ENCODE measurements at places on chromosomes 6 and 20.
A peak's percentile ranks its signal among the peaks of the same experiment; 100 is the strongest.

DNA sequence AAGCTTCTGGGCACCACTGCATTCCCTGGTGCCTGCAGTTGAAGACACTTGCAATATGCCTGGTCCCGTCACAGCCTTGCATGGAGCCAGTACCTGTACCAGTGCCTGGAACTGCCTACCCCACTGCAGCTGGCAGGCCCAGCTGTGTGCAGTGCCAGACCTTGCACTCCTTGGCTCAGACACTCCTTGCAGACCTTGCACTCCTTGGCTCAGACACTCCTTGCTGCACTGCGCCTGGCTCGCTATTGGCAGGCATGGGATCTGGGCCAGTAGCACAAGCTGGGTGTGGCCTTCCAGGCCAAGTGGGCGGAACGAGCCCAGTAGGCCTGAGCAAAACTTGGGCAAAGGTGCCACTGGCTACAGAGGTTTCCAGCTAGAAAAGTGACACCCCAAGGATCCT is 1189.1 kb downstream of the GRIK2 start:
- no peak for DNase-seq

- DNase-seq, result peak; percentile 83
Observed at GRCh38 chr6:112180095-112180820, 74.1 kb downstream of the LAMA4 start.

- no peak for DNase-seq
Observed at GRCh38 chr6:34865107-34865506, 22.7 kb downstream of the TAF11 start.

DNA sequence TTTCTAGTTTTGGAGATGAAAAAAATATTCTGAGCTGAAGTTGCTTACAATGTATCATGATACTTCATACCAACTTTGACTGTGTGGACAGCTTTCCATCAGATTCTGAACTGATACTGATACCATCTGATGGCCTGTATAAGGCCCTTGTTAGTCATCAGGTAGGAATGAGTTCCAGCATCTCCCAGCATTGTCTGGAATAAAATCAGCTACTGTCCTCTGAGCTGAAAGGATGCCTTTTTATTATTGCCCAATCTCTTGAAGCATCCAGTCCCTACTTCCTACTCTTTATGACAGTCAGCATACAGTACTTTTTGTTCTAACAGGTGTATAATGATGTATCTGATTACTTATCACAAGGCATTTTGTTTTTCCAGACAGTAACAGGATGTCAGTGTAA is 70.6 kb upstream of the EYA4 start:
- no peak for DNase-seq

DNA sequence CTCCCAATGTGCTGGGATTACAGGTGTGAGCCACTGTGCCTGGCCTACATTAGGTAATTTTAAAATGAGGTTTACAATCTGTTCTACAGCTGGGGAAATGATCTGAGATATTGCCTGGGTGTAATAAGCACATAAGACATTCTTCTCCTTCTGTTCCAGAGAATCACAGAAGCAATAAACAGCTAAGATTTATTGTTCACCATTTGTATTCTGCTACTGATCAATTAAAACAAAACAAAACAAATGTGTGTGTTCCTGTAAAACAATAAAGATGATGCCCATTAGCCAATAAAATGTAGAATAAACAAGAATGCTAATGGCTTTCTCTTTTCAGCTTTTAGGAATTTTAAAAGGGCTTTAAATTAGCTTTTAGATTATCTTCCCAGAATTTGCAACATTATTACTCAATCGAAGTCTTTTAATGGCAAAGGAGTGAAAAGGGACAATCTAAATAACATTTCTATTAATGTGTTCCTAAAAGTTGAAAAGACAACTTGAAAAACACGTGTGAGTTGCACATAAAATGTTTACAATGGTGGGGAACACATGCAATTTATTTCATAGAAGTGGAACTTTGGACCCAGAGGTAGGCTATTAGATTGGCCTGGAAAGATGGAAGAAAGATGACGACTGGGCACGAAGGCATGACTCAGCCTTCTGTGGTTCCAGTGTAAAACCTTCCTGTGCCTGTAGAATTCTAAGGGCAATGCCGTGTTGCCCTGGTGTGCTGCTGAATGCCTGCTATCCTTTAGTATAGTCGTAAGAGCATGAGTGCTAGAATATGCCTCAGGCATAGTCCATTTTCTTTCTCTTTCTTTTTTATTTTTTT is 29.0 kb upstream of the DEK start:
- no peak for DNase-seq
